ENCODE measurements at places on chromosomes 12 and 14.

GRCh38 chr12:29883941-29884554 is 100.3 kb upstream of the TMTC1 start:
- no peak for DNase-seq

GRCh38 chr14:68460541-68460940 is 332.3 kb downstream of the ZFP36L1 start:
- DNase-seq: no peak

DNA sequence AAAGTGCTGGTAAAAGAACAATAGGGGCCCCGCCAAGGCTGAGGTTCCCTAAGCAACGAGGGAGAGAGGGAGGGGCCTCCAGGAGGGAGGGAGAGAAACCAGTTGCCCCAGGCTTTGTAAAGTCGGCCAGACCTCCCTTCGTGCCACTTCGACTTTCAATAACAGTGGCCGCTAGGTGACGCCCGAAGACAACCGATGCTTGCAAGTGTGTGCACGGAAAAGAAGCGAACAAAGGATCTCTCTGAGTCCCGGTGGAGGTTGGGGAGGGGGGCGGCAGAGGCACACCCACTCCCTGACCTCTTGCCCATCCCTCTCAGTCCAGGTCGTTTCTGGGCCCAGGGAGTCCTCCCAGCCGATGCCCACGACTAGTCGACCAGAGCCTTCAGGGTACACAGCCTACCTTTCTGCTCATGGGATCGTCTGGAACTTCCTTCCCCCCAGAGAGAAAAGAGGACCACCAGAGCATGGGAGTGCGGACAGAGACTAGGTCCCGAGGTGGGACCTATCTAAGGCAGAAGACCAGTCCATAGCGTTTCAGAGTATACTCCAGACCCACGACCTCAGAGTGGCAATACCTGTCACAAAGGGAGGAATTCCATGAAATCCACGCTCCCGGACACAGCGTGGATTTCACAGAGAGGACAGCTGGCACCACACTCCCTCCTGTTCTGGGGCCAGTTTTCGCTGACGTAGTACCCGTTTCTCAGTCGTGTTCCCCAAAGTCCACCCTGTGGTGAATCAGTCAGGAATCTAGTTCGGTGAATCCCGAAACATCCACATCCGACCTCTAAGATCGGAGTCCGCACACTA is 262.7 kb upstream of the ALG10B start:
- no peak for DNase-seq

GRCh38 chr14:77752799-77753516 is 8.0 kb downstream of the SNW1 start:
- no peak for DNase-seq

GRCh38 chr12:989751-990660 is 1.0 kb upstream of the ERC1 start:
- DNase-seq: no peak

DNA sequence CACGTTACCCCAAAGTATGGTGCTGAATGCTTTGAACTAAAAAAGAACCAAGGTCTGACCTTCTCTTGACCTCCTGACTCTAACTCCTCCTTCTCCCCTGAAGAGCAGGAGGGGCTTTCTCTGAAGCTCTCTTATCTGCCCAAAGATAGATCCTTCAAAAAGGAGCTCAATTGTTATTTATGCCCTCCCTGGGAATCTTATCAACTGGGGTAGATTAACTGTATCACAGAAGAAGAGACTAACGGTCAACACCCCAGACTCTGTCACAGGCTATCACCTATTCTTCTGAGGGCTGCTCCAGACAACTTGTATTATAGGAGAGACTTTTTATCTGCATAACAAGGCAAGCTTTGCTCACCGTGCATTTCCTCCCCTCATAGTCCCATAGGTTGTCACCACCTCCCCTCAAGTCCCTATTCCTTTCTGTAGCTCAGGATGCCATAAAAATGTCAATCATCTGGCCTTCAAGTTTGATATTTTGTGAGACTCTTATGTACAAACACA is 86.6 kb downstream of the PAPLN start:
- DNase-seq: no peak

DNA sequence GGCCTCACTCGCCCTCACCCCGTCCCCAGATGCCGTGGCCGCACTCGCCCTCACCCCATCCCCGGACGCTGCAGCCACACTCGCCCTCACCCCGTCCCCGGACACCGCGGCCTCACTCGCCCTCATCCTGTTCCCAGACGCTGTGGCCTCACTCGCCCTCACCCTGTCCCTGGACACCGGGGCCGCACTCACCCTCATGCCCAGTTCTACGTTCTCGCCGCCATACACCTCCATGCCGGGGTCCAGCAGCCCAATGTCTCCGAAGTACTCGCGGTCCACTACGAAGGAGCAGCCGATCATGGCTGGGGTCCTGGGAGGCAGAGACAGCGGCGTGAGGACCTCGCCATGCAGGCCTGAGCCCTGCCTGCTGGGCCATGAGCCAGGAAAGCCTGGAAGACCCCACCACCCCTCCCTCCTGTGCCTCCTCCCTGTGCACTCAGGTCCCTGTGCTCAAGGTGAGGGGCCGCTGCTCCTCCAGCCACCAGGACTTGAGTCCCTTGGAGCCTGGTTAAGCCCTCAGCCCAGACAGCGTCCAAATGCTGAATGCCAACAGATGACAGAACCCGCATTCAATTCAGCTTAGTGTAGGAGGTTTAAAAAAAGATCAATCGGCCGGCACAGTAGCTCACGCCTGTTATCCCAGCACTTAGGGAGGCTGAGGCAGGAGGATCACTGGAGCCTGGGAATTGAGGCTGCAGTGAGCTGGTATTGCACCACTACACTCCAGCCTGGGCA is 81.5 kb downstream of the GALNT9 start:
- no peak for DNase-seq

DNA sequence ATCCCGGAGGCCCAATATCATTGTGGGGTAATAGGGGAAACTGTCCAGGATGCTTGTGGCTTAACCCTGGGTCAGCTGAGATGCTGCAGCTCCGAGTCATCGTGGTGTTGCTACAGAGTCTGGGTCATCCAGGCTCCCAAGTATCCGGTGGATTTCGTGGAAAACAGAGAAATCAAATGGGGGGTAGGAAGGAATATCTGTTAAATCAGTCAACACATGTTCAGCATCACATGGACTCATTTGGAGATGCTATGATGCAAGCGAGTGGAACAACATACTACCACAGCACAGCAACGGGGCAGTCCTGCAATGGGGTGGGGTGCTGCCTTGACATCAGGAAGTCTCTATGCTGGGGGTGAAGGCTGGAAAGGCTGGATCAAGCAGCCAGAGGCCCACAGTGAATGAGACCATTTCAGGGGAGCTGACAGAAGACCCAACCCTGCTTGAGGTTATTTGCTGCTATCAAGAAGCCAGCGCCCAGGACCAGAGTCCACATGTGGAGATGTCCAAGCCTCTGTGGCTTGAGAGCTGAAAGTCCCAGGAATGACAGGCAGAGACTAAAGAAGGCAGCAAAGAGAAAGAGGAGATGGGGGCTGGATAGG is 22.9 kb downstream of the VDR start:
- no peak for DNase-seq

- no peak for DNase-seq
These were observed 63.2 kb downstream of the AMN start for GRCh38 chr14:102985665-102986064.

- no peak for DNase-seq
These were observed 59.7 kb downstream of the RIMBP2 start for GRCh38 chr12:130656411-130656810.

GRCh38 chr14:68982581-68982980 is 3.5 kb upstream of the ACTN1 start:
- DNase-seq: no peak

GRCh38 chr12:124213666-124214347 is 81.1 kb upstream of the RFLNA start:
- no peak for DNase-seq

- DNase-seq: no peak
These were observed 60.6 kb upstream of the DIO3 start for GRCh38 chr14:101500681-101501080.

- DNase-seq: no peak
These were observed 214.2 kb downstream of the PPM1H start for GRCh38 chr12:62720661-62721330.

- DNase-seq: peak; percentile 90
These were observed 90.5 kb upstream of the TMPO start for GRCh38 chr12:98424726-98425401.

DNA sequence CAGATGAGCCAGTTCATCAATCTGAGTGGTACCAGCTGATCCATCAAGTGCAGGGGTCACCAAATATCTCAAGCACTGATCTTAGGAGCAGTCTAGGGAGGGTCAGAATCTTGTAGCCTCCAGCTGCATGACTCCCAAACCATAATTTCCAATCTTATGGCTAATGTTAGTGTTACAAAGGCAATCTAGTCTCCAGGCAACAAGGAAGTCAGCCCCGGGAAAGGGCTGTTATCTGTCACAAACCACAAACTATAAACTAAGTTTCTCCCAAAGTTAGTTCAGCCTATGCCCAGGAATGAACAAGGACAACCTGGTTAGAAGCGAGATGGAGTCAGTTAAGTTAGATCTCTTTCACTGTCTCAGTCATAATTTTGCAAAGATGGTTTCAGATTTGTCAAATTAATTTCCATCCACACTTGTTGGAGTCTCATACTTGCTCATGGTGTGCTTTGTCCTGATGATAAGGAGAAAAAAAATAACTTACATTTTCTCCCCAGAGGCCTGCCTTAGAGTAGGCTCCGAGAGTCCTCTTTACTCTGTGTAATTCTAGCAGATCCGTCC is 3.9 kb upstream of the ABHD4 start:
- DNase-seq: no peak

DNA sequence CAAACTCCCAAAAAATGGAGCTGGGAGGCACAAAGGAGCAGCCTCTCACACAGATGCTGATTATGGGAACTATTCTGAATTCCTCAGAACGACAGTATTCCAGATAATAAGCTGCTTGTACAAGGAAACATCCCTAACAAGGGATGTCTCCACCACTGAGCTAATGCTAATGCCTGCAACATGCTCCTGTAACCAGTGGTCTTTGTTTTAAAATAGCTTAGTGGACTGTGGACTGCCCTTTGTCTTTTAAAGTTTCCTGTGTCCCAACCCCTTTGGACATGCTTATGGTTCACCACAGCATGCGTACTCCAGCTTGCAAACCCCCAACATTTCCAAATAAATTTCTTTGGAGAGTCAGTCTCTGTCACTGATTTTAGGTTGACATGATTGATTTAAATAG is 16.4 kb upstream of the PITPNM2 start:
- no peak for DNase-seq

- DNase-seq: no peak
These were observed 70.0 kb upstream of the DICER1 start for GRCh38 chr14:95227279-95227860.

- DNase-seq: no peak
These were observed 1272.5 kb upstream of the SEL1L start for GRCh38 chr14:82805892-82806825.

GRCh38 chr14:100078997-100079725 is 13.9 kb downstream of the EVL start:
- DNase-seq: no peak

GRCh38 chr14:73369428-73369827 is 88.9 kb downstream of the NUMB start:
- no peak for DNase-seq

DNA sequence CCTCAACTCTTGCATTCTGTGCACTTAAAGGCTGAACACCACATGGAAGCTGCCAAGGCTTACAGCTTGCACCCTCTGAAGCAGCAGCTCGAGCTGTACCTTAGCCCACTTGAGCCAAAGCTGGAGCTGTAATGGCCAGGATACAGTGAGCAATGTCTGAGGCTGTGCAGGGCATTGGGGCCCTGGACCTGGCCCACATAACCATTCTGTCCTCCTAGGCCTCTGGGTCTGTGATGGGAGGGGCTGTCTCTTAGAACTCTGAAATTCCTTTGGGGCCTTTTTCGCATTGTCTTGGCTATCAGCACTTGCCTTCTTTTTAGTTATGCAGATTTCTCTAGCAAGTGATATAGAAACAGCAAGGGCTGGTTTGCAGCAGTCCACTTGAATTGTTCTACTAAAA is 303.8 kb upstream of the CLEC14A start:
- no peak for DNase-seq

GRCh38 chr12:6046511-6047180 is 77.8 kb downstream of the VWF start:
- DNase-seq: no peak
